ENCODE measurements at places on chromosomes 1 and 21. TPM values are rescaled to one million over a fixed set of nuclear protein-coding genes. Genes with fewer than 3 reads are reported as not detected.

The UBE2Q1 gene
- 65.2 TPM for total RNA-seq

The SPRR2B gene
- total RNA-seq: not detected

The TIAM1 gene
- 34.6 TPM for total RNA-seq

The SETD4 gene
- 62.7 TPM for total RNA-seq
